ENCODE measurements at places on chromosomes 2 and 18.

DNA sequence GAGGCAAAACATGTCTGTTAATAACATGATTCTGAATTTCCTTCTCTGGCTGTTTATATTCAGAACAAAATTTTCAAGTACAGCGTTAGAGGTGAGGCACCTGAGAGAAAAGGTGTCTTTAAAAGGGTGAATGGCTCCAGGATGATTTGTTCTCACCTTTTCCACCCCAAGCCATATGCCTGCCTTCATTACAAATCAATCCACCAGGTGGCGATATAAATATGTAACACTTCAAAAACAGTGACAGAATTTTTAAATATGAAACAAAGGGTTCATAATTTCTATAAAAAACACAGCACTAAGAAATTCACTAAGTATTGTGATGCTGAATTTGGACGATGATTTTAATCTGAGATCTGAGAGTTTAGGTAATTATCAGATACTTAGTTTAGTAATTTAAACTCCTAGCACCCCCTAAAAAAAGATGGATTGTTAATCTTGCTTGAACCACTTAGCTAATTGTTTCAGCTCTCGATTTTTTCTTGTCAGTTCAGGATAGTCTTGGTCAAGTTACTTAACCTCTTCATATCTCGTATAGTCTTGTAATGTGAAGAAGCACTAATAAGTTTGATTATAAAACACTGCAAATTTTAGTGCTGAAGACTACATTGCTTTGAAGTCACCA, 528.8 kb downstream of the CPS1 start:
- DNase-seq: peak; percentile 9

DNA sequence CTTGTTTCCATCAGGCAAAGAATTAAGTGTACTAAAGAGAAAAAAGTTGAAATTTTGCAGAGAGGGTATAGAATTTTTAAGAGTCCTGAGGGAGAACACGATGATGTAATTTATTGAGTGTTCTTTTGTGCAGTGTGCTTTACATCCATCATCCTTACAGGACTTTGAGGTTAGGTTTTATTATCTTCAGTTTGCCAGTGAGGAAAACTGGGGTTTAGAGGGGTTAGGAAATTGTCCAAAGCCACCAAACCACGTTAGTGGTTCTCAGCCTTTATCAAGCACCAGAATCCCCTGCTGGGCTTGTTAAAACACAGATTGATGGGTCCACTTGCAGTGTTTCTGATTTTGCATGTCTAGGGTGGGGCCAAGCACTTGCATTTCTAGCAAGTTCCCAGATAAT, 277.5 kb downstream of the KCNS3 start:
- no peak for DNase-seq

DNA sequence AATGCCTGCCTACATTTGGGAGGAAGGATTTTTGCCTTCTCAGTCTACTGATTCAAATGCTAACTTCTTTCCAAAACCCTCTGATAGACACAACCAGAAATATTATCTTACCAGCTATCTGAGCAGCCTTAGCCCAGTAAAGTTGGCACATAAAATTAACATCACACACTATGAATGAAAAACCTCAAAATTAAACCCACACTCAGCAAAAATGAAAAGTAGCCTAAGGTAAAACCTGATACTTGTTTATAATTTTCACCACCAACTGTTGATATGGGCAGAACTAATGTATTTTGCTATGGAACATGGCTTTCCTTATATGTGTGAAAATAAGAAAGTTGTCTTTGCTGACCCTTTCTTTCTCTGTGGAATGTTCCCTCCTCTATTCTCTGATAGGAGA, 226.0 kb downstream of the DPP10 start:
- DNase-seq: no peak

GRCh38 chr2:36059691-36060090, 295.9 kb upstream of the CRIM1 start:
- DNase-seq: no peak

DNA sequence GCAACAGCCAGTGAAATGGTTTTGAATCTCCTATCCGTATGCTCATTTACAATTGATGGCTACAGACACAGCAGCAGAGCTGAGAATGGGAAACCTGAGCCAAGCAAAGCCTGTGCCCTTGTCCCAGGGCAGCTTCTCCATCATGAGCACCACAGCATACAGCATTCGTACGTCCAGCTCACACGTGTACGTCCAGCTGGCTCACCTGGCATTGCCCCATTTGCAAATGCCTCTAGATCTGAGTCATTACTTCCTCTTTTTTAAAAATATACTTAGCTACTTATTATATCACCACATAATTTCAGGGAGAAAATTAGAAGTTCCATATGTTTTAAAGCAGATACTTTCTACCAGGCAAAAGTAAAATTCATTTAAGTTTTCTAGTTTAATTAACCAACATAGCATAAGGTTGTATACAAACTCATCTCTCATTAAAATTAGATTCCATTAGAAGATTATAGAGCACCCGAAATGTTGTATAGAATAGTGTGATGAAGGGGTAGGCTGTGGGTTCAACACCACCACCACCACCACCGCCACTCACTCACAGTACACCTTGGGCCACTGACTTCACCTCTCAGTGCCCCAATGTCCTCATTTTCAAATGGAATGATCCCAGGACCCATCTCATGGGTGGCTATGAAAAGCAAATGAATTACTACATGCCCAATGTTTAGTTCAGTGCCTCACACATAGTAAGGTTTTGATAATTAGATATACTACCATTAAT, 31.4 kb upstream of the TMEM177 start:
- no peak for DNase-seq

- no peak for DNase-seq
These were observed 1223.1 kb upstream of the ZEB2 start for GRCh38 chr2:145743011-145743410.

GRCh38 chr2:153875801-153876466, 4.2 kb downstream of the GALNT13 start:
- no peak for DNase-seq

DNA sequence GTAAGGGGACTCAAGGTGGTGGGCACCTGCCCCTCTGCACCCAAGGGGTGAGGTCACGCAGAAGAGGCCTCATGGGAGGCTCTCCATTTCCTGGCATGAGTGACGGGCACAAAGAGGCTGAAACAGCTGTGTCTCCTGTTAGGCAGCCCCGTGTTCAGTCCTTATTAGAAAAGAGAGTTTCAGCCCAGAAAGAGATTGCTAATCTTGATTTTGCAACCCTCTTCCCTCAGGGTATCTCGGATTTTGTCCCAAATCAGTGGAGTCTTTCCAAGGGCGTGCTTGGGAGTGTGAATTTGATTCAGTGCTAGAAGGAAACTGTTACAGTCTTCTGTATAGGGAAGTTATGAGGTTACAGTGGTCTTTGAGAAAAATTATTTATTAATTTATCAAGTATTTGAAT, 10.4 kb downstream of the TNFRSF11A start:
- no peak for DNase-seq

DNA sequence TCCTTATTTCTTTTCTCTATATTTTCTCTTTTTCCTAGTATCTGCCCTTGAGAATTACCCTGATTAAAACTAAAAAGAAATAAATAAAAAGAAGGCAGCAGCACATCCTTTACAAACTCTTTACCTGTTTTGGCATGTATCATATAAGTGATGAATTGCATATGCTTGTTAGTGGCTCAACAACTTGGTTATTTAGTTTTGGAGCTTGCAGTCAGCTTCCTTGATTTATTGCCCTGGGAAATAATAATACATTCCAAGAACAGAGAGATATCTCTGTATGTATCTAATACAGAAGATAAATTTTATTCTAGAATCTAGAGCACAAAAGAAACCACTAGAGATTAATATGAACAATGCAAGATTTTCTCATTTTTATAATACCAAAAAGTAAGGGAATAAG, 139.8 kb upstream of the ZC3H15 start:
- DNase-seq: no peak

- no peak for DNase-seq
These were observed 134.3 kb upstream of the RASGRP3 start for GRCh38 chr2:33342171-33342570.

DNA sequence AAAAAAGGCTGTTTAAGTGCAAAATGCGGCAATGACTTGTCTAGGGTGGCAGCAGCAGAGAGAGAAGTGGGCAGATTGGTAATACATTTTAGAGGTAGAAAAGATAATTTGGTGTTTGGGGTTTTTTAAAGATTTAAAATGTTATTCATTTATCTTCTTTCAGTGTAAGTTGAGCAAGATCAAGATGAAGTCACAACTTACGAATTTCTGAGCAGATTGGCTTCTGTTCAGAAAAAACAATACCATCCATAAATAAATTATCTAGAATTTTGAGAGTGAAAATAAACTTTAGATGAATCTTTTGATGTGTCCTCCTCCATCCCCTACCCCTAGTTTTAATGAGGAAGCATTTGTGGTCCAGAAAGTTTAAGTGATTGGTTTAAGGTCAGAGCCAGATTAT, 47.9 kb upstream of the FAM171B start:
- no peak for DNase-seq

DNA sequence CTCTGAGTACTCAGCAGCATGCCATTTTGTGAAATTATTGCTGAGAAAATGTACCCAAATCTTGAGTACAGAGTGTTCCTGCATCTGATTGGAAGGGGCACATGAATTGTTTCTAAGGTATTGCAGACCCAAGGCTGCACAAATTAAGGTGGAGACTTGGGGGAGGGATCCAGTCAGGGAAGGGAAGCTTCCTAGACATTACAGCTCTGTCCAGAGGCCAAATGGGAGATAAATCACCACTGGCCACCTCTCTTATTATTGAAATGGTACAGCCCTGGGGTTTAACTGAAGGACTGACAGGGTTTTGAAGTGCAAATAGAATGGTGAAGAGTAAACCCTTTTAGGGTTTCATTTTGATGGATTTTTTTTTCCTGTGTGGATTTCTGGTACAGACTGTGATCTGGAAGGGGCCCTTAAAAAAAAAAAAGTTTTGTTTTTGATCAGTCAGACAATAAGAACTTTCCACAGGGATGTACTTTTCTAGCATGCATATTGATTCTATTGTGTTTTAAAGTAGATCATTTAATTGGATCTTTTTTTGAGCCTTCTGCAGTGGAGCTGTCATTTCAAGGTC, 119.4 kb downstream of the GREB1L start:
- no peak for DNase-seq

- no peak for DNase-seq
These were observed 208.4 kb downstream of the DYSF start for GRCh38 chr2:71661782-71662181.

DNA sequence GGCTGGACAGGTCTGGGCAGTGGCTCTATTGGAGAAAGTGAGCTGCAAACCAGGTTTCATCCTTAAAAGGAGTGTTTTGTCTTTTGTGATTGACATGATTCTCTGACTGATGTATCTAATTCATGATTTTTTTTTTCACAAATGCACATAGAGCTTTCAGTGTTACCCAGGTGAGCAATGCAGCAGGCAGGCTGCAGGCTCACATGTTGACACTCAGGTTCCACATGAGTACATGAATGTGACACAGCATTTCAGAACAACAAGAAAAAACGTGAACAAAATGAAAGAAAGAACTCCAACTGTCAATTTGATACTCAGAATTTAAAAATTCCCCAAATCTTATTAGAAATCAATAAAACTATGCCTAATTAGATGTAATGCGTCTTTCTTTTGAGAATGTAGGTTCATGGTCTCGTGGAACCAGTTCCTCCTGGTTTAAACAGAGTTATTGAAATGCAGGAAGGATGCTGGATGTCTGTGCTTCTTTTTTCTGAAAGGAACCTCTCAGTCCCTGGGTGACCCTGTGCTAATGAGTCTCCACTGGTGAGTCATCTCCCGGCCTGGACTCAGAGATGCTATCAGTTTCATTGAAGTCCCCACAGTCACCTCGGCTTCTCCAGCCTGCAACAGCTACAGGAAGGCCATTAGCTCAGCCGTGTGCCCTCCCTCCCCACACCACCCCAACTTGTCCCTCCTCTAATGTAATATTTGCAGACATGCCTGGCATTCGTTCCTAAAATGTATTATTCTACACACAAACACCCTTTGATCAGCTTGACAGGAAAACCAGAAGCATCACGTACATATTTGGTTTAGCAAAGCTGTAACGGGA, 430.4 kb downstream of the LPIN1 start:
- DNase-seq: no peak

DNA sequence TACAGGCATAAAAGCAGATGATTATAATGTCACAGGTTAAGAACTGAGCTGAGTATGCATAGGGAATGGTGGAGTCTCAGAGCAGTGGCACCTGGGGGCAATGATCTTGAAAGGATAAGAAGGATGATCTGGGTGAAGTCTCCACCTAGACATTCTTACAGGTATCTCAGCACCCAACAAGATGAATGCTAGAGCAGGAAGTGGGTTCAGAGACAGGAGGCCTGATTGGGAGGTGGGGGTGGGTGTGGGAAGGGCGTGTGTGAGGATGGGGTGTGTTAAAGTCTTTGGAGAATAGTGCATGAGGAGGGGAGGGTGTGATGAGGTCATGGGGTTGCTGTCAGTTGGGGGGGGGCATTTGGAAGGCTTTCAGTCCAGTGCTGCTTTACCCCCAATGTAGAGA, 78.8 kb upstream of the UPP2 start:
- DNase-seq: no peak

- no peak for DNase-seq
These were observed 320.1 kb downstream of the SLC4A3 start for GRCh38 chr2:219947575-219947974.

DNA sequence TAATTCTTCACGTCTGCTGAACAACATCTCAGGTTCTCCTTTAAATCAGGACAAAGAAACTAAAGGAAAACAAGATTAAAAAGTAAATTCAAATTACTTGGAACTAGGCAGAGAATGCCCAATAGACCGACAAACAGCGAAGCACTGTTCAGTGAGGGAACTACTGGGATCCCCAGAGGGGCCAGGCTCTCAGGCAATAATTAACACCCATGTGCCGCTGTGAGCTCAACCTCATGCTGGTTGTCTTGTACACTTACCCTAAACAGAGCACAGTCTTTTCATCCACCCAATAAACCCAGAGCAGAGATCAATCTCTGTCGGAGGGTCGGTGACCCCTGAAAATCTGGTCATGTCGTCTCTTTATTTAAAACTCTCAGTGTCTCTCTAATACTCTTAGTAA, 229.9 kb upstream of the CRIM1 start:
- no peak for DNase-seq

DNA sequence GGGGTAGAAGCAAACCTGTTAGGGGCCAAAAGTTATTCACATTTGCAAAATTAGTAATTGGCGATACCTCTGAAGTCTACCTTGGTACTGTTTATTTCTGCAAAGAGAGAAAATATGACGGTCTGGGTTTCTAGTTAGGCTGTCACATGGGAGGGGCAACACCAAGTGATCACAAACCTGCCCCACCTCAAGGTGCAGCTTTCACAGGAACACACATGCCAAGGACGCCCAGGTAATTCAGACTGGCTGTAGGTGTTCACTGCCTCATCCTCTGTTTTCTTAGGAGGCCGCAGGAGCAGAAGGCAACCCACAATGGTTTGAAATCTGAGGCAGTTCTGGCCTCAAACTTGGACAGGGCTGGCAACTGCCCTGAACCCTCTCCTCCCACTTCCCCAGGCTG, 56.2 kb downstream of the STPG4 start:
- DNase-seq: no peak

- no peak for DNase-seq
These were observed 160.0 kb downstream of the PHLPP1 start for GRCh38 chr18:62875323-62875722.

GRCh38 chr2:71688530-71688929, 235.2 kb downstream of the DYSF start:
- no peak for DNase-seq

- no peak for DNase-seq
These were observed 64.6 kb upstream of the SERPINE2 start for GRCh38 chr2:224103651-224104050.

Measured in putamen (tissue), 1 donor.